T-cell (primary cell): ENCODE measurements at places on chromosomes 2 and 18. TPM values are rescaled to one million over a fixed set of nuclear protein-coding genes. Genes with fewer than 3 reads are reported as not detected.
A peak's percentile ranks its signal among the peaks of the same experiment; 100 is the strongest.

GRCh38 chr2:44939106-44940048 is 2.1 kb upstream of the SIX3 start:
- peaks cover 97% of the 10 kb centered on the region for H3K27me3 ChIP-seq
- peaks cover 45% of the 10 kb centered on the region for H3K4me1 ChIP-seq
- H3K27ac ChIP-seq, result no peak overlapping the region
- no peak overlapping the region for H3K4me3 ChIP-seq
- H3K36me3 ChIP-seq, result no peaks in the 10 kb centered on the region

GRCh38 chr2:152504618-152505017 is 169.6 kb downstream of the FMNL2 start:
- no peaks in the 10 kb centered on the region for H3K4me1 ChIP-seq
- no peaks in the 10 kb centered on the region for H3K27me3 ChIP-seq
- H3K4me3 ChIP-seq, result no peak overlapping the region
- no peak for DNase-seq
- no peak overlapping the region for H3K27ac ChIP-seq

DNA sequence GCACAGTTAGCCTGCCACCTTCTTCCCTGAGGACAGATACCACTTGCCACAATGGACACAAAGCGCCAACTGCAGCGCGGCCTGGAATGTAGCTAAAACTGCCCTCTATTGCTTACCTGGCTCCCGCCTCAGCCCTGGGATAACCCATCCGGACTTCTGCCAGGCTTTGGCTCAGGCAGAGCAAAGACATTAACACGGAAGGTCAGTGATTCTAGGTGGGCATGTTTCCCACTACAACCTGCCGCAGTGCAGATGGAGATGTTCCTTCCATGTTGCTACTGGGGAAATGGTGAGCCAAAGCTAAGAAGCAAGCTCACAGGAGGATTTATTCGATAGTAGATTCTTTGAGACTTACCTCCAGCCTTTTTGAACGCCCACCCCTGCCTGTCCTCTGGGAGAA is 74.8 kb downstream of the XDH start:
- no peak overlapping the region for H3K27ac ChIP-seq
- H3K4me1 ChIP-seq, result no peaks in the 10 kb centered on the region
- H3K27me3 ChIP-seq, result peaks cover 14% of the 10 kb centered on the region
- no peak overlapping the region for H3K4me3 ChIP-seq
- DNase-seq, result no peak
- no peaks in the 10 kb centered on the region for H3K36me3 ChIP-seq

DNA sequence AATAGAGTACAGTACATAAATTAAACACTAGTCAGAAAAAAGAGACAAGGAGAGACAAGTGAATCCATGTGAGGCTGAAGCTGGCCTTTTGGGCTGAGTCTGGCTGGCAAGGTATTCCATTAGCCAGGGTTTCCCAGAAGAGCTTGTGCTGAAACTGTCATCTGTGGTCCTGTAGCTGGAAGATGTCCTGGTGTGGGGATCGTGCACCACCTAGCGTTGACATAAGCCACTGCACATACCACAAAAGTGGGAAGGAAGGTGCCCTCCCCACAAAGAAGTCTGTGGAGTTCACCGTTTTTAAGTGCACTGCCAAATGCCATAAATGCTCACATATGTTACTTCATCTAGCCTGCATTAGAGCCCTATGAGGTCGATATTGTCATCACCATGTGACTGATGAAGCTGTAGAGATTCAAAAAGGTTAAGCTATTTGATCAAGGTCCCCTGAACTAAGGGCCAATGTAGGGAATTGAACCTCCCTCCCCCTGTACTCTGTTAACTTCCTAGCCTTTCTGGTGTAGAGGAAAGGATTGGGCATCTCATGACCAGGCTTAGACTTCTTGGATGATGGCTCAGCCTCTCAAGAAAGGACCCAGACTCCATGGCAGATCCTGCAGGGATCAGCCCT is 31.9 kb upstream of the GALNT14 start:
- DNase-seq, result peak; percentile 19
- H3K27ac ChIP-seq, result no peak overlapping the region
- peaks cover 4% of the 10 kb centered on the region for H3K27me3 ChIP-seq
- H3K36me3 ChIP-seq, result no peaks in the 10 kb centered on the region
- no peak overlapping the region for H3K4me3 ChIP-seq
- no peaks in the 10 kb centered on the region for H3K4me1 ChIP-seq

The NOSTRIN gene
- total RNA-seq, result 0.13 TPM

The TRAK2 gene
- total RNA-seq, result 43.4 TPM

The PLCL1 gene
- total RNA-seq, result 15.3 TPM

The KCNF1 gene
- total RNA-seq, result not detected

The SERPINB13 gene
- total RNA-seq, result not detected

The CFAP210 gene
- 0.35 TPM for total RNA-seq

The CTLA4 gene
- total RNA-seq, result 14.8 TPM
